ENCODE measurements at places on chromosomes 1 and 21. TPM values are rescaled to one million over a fixed set of nuclear protein-coding genes. Genes with fewer than 3 reads are reported as not detected.

REN gene
- total RNA-seq = not detected

PGLYRP3 gene
- total RNA-seq = not detected

TNNI3K gene
- total RNA-seq = 0.28 TPM

KCNE1 gene
- total RNA-seq = 0.19 TPM

CASZ1 gene
- total RNA-seq = 0.56 TPM

KRTAP10-6 gene
- not detected for total RNA-seq

SFN gene
- total RNA-seq = 2.7 TPM

LENEP gene
- total RNA-seq = not detected

PRKAA2 gene
- total RNA-seq = 6.8 TPM

ADAM30 gene
- not detected for total RNA-seq

OR2T35 gene
- total RNA-seq = not detected

HNRNPCL1 gene
- total RNA-seq = not detected

OR2AK2 gene
- total RNA-seq = not detected

DYNLT5 gene
- 2.5 TPM for total RNA-seq

KCNE2 gene
- not detected for total RNA-seq

SPRR4 gene
- total RNA-seq = not detected

Measured in regular cardiac myocyte (primary cell).